Bronchial epithelial cell (primary cell): ENCODE measurements at places on chromosomes 12 and 14.

GRCh38 chr12:110917467-110917866 is 2.9 kb downstream of the MYL2 start:
- peak; percentile 95 for DNase-seq

DNA sequence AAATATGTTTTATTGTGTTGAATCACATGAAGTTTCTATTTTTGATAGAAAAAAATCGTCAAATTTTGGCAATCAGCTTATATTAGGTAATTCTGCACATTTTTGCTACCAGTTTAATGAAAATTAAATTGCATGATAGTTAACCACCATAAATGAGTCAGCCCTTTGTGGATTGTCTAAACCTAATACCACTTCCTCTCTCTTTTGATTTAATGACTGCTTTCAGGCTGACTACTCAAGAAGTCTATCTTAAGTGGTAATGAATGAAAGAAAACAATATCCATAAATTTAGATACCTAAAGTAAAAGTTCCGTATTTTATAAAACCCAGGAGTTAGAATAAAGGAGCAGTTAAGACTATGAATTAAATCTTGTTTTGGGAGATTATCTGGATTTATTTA is 450.5 kb downstream of the TMEM117 start:
- DNase-seq, result peak; percentile 61

GRCh38 chr12:64836856-64837255 is 12.4 kb downstream of the TBC1D30 start:
- no peak for DNase-seq

DNA sequence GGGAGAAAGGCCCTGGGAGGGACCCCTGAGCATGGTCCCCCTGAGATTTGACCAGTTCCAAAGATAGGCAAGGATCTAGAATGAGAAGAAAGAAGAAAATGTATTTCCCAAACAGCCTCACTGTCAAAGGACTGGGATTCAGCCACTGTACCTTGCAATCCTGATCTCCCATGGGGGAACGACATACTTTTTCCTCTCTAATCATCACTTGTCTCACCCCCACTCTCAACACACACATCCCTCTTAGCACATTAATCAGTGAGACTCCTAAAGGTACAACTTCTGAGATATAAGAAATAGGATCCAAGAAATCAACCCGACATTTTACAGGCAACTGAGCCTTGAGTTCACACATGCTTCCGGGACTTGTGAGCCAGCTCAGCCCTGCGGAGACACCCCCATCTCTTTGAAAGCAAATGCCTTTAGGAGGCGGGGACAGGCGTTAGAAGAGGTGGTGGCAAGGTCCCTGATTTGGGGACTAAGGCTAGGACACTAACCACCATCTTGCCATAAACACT is 1.4 kb downstream of the MAP3K9 start:
- peak; percentile 58 for DNase-seq

GRCh38 chr14:78143489-78144145 is 26.6 kb upstream of the NRXN3 start:
- peak; percentile 93 for DNase-seq

- DNase-seq, result no peak
These were observed 35.7 kb downstream of the HIGD1C start for GRCh38 chr12:50988051-50988450.

GRCh38 chr12:60173224-60174170 is 577.7 kb downstream of the SLC16A7 start:
- no peak for DNase-seq

- no peak for DNase-seq
These were observed 83.0 kb upstream of the PIWIL1 start for GRCh38 chr12:130254461-130255276.

- no peak for DNase-seq
These were observed 43.7 kb downstream of the GPR137C start for GRCh38 chr14:52596320-52596719.
